RWPE1 (cell line): ENCODE measurements at places on chromosomes 1 and 21.

DNA sequence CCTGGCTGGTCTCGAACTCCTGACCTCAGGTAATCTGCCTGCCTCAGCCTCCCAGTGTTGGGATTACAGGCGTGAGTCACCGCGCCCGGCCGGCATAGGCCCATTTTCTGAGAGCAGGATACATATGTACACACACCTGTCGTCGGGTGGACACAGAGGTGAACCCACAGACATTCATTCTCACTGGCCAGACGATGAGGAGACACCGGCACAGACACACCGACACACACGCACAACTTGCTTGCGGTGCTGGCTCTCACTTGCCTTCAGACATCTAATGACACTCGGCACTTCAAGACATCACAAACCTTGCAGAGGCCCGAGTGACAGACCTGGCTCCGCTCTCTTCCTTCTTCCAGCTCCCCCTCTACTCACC is 579 bp downstream of the PTCH2 start:
- no peak for DNase-seq

DNA sequence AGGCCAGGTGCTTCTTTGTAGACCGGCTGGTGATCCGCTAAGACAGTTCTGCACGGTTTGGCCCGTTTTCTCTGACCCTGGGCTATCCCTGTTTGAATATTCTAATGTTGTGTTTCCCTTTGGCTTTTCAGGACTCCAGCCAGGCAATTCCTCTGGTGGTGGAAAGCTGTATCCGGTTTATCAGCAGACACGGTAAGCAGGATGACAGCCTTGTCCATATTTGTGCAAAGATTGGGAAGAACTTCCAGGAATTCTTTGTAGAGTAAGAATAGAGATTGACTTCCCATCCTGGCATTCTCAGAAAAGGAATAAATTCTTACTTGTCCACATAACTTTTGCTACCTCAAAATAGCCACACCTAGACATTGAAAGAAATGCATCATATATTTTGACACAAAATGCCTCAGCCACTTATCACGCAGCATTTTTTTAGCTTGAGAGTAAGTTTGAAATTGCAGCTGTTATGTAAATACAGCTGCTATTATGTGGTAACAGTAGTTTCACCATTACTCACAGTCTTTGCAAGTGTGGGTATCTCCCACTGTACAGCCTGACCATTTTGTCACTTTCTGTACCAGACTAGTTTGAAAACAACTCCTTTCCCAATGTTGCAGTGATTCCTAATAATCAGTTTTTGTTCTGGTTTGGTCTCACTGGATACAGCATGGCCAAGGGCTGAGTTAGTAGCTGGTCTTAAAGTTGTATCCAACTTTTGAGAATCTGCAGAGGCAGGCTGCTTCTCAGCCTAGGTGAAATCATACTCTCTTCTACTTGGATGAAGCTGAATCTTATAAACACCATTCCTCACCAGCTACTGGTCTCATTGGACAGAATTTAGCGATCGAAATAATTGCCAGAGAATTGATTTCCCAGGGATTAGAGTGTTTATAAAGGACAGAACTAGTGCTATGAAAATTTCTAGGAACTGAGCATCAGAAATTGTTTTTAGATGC is 40.0 kb upstream of the IKBKE start:
- peak; percentile 56 for DNase-seq

GRCh38 chr1:41492341-41492848 is 7.9 kb upstream of the EDN2 start:
- no peak for DNase-seq

GRCh38 chr1:46003315-46003714 is 129.1 kb downstream of the PIK3R3 start:
- DNase-seq: no peak

DNA sequence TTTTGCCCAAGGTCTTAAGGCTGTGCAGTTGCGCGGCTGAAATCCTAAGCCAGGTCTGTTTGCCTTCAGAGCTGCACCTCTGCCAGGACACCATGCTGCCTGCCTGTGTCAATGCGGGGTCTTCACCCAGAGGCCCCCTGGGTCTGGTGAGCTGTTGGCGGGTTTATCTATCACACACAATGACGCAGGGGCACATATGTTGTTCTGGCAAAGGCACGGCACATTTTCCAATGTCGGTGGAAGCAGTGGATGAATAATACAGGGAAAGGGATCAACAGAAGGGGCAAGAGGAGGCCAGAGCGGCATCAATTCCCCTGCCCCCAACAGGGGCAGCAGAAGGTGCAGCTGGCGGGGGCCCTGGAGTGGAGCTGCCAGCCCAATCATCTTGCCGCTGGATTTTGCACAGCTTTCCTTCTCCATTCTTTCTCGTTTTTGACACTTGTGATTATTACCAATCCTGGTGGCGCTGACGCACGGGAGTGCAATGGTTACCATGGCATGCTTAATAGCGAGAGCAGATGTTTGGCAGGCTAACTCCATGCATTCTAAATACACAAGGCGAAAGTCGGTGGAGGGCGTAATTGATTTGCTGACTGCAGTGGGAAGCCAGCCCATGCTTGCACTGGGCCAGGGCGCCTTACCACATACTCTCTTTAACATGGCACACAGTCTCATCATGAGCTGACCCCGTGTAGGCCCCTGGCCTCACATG is 45.8 kb upstream of the CYP2J2 start:
- DNase-seq: no peak

DNA sequence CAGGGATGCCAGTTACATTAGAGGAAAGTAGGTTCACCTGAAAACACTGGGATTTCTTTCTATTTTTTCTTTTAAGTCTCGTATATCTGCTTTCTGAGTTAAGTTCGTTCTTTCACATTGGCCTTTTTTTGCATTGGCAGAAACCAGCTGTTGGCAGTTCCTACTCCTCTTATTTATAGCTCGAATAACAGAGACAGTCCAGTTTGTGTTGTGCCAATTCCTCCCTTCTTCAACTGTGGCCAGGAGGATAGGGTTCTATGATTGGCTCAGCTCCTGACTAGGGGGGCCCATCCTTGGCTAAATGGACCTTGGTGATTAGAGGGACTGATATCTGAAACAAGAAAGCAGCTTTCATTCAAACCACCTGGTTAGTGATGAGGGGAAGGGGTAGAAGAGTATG is 115.8 kb downstream of the RPS6KC1 start:
- no peak for DNase-seq

- no peak for DNase-seq
Observed at GRCh38 chr1:25146451-25146855, 85.8 kb downstream of the SYF2 start.

DNA sequence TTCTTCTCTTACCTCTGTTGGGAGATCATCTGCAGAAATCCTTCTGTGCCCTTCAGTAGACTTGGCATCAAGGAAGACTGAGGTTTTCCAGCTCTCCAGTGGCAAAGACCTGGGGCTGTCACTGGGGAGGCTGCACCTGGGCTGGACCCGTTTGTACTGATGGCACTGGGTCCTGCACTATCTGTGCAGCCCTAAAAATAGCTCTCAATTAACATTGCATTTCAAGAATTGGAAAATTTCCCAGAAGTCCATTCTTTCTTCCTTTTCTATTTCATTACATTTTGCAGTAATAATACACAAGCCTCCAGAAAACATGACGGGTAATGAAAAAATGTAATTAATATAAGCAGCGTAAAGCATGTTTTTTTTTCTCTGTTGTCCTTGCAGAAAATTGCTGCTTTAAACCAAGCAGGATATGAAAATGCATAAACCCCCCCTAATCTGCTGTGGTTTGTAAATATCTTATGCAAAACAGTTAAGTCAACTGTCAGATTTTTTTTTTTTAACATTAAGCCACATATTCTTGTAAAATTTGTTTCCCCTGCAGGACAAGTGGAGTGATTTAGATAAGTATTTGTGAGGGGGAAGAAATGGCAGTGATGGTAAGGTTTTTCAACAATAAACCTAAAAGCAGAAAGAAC is 64.9 kb downstream of the LMO4 start:
- no peak for DNase-seq

DNA sequence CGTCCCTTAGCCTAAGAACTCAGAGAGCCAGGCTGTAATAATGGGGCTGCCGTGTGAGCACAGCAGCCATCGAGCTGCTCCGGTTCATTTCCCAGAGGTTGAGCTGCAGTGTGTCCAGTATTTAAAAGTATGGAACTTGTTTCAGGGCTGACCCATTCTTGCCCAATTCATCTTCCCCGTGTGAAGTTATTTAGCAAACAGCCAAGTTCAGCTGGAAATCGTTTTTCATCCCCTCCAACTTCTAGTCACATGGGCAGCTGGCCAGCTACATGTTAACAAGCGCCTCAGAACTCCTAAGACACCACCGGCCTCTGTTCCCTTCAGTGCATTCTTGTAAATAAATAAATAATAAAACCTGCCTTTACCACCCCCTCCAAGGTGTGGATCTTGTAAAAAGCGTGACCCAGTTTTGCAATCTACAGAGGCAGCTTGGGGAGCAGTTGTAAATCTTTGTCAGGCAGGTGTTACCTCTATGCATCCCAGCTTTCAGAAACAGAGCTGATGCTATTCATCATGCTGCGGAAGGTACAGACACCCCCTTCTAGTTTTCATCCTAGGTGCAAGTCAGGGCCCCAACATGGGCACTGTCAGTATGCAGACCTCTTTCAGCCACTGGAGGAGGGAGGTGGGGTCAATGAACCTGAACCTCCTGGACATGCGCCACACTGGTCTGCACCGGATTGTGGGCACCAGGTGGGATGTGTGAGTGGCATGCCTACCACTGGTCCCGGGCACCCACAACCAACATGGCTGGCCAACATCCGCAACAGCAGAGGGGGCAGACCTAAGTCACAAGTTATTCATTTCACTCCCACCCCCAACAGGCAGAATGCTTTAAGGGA is 18.7 kb upstream of the KNCN start:
- no peak for DNase-seq

DNA sequence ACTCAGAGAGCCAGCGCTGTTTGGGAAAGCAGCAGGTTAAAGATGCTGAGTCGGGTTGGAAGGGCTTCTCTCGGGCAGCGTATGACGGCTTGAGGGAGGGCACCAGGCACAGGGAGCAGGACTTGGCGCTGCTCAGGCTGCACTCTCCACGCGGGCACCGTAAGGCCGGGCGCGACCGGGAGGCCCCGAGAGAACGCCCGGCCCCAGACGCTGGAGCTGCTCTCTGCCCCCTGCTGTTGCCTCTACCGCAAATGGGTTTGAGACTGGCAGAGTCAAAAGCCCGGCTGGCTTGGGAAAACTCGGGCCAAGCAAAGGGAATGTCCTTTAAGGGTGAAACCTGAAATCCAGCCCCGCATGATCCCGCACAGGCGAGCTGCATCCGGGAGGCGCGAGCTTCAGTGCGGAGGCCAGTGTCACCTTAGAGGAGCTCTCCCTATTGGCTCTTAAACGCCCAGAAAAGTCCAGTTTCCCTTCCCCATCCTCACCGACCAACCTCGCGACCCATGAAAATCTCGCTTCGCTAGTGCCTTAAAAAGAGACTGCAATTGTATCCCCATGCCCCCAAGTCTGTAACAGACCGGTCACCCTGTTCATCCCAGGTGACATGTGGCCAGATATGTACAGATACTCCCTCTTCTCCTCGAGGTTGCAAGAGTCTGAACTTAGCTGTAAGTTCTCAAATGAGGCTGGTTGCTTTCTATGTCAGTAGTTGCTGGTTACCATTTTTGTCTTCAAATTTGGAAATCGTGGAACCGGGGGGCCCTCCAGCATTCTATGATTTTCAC is 1.1 kb downstream of the PRRX1 start:
- DNase-seq: no peak

DNA sequence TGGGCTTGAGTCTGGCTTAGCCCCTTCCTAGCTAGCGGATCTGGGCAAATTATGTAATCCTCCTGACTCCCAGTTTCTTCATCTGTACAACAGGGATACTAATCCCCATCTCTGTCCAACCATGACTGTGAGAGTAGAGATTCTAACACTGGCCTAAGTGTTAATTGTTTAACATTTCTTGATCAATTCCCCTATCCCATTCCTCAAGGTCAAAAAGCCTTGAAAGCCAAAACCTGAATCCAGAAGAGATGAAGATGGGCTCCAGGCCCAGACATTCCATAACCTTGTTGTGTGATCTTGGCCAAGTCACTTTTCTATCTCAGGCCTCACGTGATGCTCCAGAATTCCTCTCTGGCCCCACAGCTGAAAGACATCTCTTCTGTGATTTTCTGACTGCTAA is 18.8 kb upstream of the PHLDA3 start:
- no peak for DNase-seq

DNA sequence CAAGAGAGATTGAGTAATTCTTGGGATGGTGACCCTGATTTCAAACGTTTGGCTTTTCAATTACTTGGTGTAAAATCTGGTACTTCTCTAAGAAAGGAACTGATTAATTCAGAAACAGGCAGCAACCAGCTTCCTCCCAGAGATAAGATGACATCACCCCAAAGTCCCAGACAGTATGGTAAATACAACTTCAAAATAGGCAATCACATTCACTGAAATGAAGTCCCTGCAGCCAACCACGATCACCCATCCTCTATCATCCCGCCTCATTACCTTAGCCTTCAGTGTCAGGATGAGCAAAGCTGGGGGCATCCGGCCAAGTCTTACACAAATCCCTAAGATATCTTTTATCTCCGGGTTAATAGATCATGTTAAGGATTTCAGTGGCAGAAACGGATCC is 26.4 kb upstream of the RUNX1 start:
- peak; percentile 32 for DNase-seq

GRCh38 chr1:16392740-16393569 is 25.9 kb downstream of the SZRD1 start:
- DNase-seq: no peak

DNA sequence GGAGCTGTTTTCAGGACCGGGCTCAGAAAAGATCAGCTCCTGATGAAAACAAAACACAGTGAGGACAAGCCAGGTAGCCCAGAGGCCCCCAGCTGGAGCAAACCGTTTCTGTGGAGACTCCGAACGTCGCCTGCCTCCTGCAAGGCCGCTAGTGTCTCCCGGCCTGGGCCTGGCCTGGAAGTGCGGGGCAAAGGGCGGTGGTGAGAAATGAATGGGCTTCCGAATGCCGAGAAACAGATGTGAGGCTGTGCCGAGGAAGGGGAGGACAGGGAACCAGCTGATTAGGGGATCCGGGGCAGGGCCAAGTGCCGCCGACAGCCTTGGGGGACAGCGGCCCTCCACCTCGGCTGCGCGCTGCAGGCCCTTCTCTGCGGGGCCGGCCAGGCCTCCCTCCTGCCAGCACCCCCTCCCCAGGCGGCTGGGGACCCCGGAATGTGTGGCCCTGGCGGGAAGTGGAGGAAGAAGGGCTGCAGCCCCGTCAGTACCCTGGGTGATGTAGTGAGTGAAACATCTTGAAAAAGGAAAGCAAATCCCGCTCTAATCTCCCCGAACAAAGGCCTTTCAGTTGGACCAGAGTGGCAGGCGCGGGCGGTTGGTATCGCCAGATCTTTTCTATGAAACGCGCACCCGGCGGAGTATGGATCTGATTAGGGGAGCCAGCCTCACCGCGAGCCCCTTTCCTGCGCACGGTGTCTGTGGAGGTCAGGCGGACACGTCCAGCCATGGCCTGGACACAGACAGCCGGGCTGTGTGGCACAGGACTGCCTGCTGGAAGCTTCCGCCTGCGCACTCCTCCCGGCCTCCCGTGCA is 52.6 kb downstream of the PRDM16 start:
- DNase-seq: no peak

GRCh38 chr1:110607536-110608230 is 1.5 kb upstream of the KCNA2 start:
- no peak for DNase-seq
